ENCODE measurements at places on chromosomes 13 and 19. TPM values are rescaled to one million over a fixed set of nuclear protein-coding genes. Genes with fewer than 3 reads are reported as not detected.
A peak's percentile ranks its signal among the peaks of the same experiment; 100 is the strongest.

The ZNF440 gene
- 18.5 TPM for total RNA-seq

The EDNRB gene
- total RNA-seq: not detected

DNA sequence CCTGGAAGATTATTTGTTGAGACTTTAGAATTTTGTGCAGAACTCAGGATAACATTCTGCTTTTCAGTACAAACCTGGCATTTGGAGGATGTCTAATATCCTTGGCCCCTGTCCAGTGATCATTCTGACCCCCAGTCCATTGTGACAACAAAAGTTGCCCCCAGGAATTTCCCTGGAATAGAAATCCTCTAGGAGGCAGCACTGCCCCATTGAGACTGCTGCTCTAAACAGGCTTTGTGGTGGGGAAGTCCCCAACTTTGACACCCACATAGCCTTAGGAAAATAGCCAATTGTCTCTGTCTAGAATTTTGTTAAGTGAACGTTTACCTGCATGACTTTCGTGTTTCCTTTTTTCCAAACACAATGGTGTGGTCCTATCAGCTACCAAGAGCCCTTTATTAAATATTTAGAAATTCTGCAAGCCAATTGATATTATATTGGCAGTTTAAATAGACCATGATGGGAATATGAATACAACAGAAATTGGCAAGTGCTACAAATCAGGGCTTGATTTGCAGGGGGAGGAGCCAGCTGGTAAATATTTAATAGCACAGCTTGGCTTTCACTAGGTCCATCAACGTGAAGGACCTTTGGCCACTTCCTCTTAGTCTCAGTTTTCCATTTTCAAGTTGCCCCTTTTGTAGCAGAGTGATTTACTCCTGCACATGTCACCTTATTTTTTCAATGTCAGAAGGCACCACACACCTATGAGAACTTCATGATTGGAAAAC lies 451.7 kb downstream of the EFNB2 start:
- no peak for DNase-seq
- H3K4me1 ChIP-seq: no peaks in the 10 kb centered on the region
- no peaks in the 10 kb centered on the region for H3K27me3 ChIP-seq
- H3K27ac ChIP-seq: no peak overlapping the region

- H3K4me3 ChIP-seq: no peak overlapping the region
- no peaks in the 10 kb centered on the region for H3K27me3 ChIP-seq
- no peak for DNase-seq
- H3K36me3 ChIP-seq: peaks cover 25% of the 10 kb centered on the region
These were observed 1.1 kb downstream of the GSK3A start for GRCh38 chr19:42241279-42241678.

GRCh38 chr19:511101-511851 lies 4.0 kb downstream of the TPGS1 start:
- no peaks in the 10 kb centered on the region for H3K36me3 ChIP-seq
- H3K4me1 ChIP-seq: peaks cover 56% of the 10 kb centered on the region
- H3K27me3 ChIP-seq: no peaks in the 10 kb centered on the region
- H3K27ac ChIP-seq: peak overlapping the region; percentile 87
- peak; percentile 94 for DNase-seq

- H3K4me1 ChIP-seq: no peaks in the 10 kb centered on the region
- H3K27ac ChIP-seq: no peak overlapping the region
- DNase-seq: no peak
- no peaks in the 10 kb centered on the region for H3K27me3 ChIP-seq
These were observed 26.9 kb downstream of the SIN3B start for GRCh38 chr19:16856091-16856490.

- peak overlapping the region; percentile 98 for H3K27ac ChIP-seq
- no peaks in the 10 kb centered on the region for H3K36me3 ChIP-seq
- peak; percentile 48 for DNase-seq
- peak overlapping the region; percentile 45 for H3K4me3 ChIP-seq
- H3K27me3 ChIP-seq: peaks cover 39% of the 10 kb centered on the region
These were observed 115.1 kb downstream of the KCNRG start for GRCh38 chr13:50130123-50130946.

GRCh38 chr13:113933901-113934300 lies 40.0 kb downstream of the C13orf46 start:
- no peak overlapping the region for H3K27ac ChIP-seq
- peaks cover 10% of the 10 kb centered on the region for H3K4me1 ChIP-seq
- no peaks in the 10 kb centered on the region for H3K27me3 ChIP-seq
- no peaks in the 10 kb centered on the region for H3K36me3 ChIP-seq
- H3K4me3 ChIP-seq: no peak overlapping the region

GRCh38 chr19:27885359-27885758 lies 1327.6 kb downstream of the UQCRFS1 start:
- no peaks in the 10 kb centered on the region for H3K27me3 ChIP-seq
- H3K27ac ChIP-seq: no peak overlapping the region
- H3K4me1 ChIP-seq: no peaks in the 10 kb centered on the region
- H3K36me3 ChIP-seq: no peaks in the 10 kb centered on the region
- no peak overlapping the region for H3K4me3 ChIP-seq
